ENCODE measurements at places on chromosomes 3 and 15. TPM values are rescaled to one million over a fixed set of nuclear protein-coding genes. Genes with fewer than 3 reads are reported as not detected.

DNA sequence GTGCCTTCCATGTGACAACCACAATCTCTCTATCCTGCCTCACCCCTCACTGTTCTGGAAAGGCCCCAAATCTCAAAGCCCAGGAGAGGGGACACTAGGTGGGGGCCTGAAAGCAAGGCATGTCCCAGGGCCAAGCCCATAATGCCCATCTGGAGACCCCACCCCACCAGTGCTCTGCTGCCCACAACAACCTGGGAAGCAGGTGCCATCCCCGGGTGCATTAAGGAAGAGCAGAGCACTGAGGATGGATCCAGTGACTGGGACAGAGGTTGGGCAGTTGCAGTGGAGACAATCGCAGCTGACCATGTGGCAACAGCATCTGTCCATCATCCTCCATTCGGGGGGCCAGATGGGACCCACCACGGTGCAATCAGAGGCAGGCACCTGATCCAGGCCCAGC lies 106.2 kb upstream of the PRR20G start:
- H3K36me3 ChIP-seq, result no peaks in the 10 kb centered on the region
- no peaks in the 10 kb centered on the region for H3K4me1 ChIP-seq
- no peak overlapping the region for H3K27ac ChIP-seq
- H3K27me3 ChIP-seq, result peaks cover 16% of the 10 kb centered on the region

DNA sequence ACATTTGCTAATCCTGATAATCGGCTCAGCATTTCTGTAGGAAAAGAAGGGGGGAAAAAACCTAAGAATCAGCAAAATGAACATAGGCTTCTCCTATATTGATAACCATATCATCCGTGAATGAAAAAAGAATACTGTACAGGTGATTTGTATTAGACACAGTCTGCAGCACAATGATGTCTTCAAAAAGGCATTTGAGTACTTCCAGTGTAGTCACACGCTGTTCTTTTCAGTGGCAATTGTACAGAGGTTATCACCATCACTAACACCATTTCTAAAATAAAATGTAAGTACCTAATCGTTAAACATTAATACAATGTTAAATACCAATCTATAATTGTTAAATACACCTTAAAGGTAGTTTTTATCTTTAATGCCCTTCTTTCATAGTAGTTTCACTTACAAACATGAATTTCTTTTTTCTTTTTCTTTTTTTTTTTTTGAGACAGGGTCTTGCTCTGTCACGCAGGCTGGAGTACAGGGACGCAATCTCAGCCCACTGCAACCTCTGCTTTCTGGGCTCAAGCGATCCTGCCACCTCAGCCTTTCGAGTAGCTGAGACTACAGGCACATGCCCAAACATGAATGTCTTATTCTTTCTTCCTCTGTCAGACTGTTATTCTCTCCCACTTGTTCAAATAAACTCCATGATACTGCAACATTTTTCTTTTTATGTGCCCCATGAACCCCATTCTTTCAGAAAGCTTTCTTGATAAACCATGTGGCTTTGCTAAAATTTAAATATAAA lies 18.4 kb downstream of the GOLGB1 start:
- H3K27me3 ChIP-seq, result no peaks in the 10 kb centered on the region
- H3K27ac ChIP-seq, result no peak overlapping the region
- DNase-seq, result no peak
- H3K4me1 ChIP-seq, result peaks cover 12% of the 10 kb centered on the region

GRCh38 chr3:127761441-127761801 lies 60.9 kb downstream of the MGLL start:
- DNase-seq, result no peak
- H3K36me3 ChIP-seq, result no peaks in the 10 kb centered on the region
- H3K4me1 ChIP-seq, result peaks cover 15% of the 10 kb centered on the region
- H3K27me3 ChIP-seq, result peaks cover 7% of the 10 kb centered on the region
- no peak overlapping the region for H3K27ac ChIP-seq
- no peak overlapping the region for H3K4me3 ChIP-seq

DNA sequence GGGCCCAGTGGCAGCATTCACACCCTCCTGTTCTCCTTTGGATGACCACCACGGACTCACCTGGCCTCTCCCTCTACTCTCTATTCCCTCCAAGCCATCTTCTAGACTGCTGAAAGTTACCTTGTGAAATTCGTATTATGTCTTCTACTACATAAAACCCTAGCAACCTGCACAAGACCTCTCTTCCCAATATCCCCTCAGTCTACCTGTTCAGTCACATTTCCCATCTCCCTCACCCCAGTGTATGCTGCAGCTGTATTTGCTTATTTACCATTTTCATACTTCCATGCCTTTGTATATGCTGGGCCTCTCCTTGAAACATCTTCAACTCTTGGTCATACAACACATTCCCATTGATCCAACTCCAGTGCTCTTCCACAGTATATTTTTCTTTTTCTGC lies 35.3 kb downstream of the DET1 start:
- H3K36me3 ChIP-seq, result peaks cover 6% of the 10 kb centered on the region
- H3K4me3 ChIP-seq, result no peak overlapping the region
- DNase-seq, result no peak
- H3K27ac ChIP-seq, result no peak overlapping the region
- no peaks in the 10 kb centered on the region for H3K27me3 ChIP-seq

The TRAIP gene
- total RNA-seq, result 27.1 TPM

DNA sequence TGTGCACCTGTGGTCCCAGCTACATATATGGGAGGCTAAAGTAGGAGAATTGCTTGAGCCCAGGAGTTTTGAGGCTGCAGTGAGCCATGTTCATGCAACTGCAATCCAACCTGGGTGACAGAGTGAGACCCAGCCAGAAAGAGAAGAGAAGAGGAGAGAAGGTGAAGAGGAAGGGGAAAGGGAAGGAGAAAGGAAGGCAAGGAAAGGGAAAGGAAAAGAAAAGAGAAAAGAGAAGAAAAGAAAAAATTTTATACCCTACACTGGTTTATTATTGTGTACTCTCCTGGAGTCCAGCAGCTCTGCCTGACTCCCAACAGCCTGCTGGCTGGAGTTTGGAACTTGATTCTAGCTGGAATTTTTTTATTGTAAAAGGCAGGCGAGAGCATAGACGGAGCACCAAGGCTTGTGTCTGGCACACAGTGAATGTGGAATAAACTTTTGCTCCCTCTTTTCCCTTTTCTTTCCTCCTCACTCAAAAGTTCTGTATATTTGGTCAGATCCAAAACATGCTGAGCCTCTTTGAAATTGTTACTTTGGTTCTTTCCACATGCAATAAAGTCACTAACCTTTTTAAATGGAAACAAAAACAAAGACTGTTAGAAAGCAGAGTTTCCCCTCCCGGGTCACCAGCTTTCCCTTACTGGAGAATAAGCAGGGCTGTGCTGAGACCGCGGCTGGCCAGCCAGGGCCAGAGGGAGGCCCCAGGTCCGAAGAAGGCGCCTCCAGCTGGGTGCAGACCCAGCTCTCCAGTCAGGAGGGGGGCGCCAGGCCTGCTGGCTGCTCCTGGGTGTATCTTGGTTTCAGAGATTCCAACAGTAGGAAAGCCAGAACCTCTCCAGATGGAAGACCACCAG lies 9.9 kb downstream of the THSD4 start:
- H3K27ac ChIP-seq, result no peak overlapping the region
- no peak for DNase-seq
- no peak overlapping the region for H3K4me3 ChIP-seq
- H3K36me3 ChIP-seq, result no peaks in the 10 kb centered on the region

The IQCF5 gene
- total RNA-seq, result not detected

- no peak overlapping the region for H3K27ac ChIP-seq
- no peaks in the 10 kb centered on the region for H3K4me1 ChIP-seq
- H3K27me3 ChIP-seq, result peaks cover 2% of the 10 kb centered on the region
- H3K4me3 ChIP-seq, result no peak overlapping the region
- no peak for DNase-seq
These were observed 732.1 kb upstream of the NR2F2 start for GRCh38 chr15:95598251-95598855.

The IL16 gene
- total RNA-seq, result 97.2 TPM

DNA sequence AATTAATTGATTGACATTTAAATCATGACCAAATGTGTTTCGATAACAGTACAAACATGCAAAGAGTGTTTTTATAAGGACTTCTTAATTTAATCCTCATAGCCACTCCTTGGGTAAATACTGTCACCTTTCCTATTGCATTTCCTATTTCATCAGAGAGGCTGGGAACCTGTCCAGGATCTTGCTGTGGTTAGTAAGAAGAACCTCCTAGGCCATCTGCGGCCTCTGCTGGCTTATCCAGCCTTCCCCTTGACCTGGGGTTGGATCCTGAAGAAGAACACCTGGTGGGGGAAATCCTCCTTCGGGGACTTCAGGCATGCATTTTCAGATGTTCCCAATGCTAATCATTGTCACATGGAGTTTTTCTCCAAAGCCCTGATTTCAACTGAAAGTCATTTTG lies 25.5 kb downstream of the GLDN start:
- H3K27me3 ChIP-seq, result peaks cover 3% of the 10 kb centered on the region
- H3K27ac ChIP-seq, result no peak overlapping the region
- H3K4me3 ChIP-seq, result no peak overlapping the region

The GATM gene
- total RNA-seq, result 0.65 TPM

The PROS1 gene
- 1.3 TPM for total RNA-seq

GRCh38 chr3:184423561-184423960 lies 43.7 kb downstream of the CHRD start:
- H3K4me3 ChIP-seq, result no peak overlapping the region
- no peaks in the 10 kb centered on the region for H3K36me3 ChIP-seq
- peaks cover 12% of the 10 kb centered on the region for H3K27me3 ChIP-seq
- H3K27ac ChIP-seq, result no peak overlapping the region
- DNase-seq, result no peak

The CHRNA7 gene
- total RNA-seq, result not detected

GRCh38 chr15:74722591-74722990 lies 2.7 kb downstream of the CYP1A1 start:
- H3K4me3 ChIP-seq, result no peak overlapping the region
- no peak for DNase-seq
- no peaks in the 10 kb centered on the region for H3K36me3 ChIP-seq
- peaks cover 22% of the 10 kb centered on the region for H3K27me3 ChIP-seq

GRCh38 chr15:83816124-83816883 lies 162.4 kb downstream of the ADAMTSL3 start:
- H3K4me1 ChIP-seq, result no peaks in the 10 kb centered on the region
- DNase-seq, result no peak
- H3K4me3 ChIP-seq, result no peak overlapping the region
- H3K27ac ChIP-seq, result no peak overlapping the region
- H3K27me3 ChIP-seq, result no peaks in the 10 kb centered on the region

- H3K27ac ChIP-seq, result no peak overlapping the region
- DNase-seq, result no peak
- H3K4me1 ChIP-seq, result no peaks in the 10 kb centered on the region
These were observed 65.9 kb upstream of the LCTL start for GRCh38 chr15:66631616-66632263.

DNA sequence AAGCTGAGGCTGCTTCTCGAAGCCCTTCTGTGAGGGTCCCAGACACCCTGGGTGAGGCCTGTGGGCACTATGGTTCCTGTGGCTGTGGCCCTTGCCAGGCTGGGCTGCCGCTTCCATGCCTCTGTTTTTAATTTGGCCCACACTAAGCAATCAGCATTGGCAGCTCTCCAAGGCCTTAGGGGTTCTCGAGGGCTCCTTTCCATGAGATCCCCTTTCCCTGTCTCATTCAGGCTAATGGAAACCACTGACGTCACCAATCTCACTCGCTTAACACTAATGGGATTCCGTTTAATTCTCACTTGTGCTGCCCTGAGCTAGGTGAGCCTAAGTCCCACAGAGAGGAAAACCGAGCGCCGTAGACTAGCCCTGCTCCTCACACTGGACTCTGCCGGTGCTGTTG lies 60.2 kb upstream of the RAB6B start:
- H3K4me3 ChIP-seq, result no peak overlapping the region
- no peak overlapping the region for H3K27ac ChIP-seq
- no peak for DNase-seq
- no peaks in the 10 kb centered on the region for H3K4me1 ChIP-seq

The SLC24A5 gene
- not detected for total RNA-seq

The SHC4 gene
- total RNA-seq, result 21.2 TPM

DNA sequence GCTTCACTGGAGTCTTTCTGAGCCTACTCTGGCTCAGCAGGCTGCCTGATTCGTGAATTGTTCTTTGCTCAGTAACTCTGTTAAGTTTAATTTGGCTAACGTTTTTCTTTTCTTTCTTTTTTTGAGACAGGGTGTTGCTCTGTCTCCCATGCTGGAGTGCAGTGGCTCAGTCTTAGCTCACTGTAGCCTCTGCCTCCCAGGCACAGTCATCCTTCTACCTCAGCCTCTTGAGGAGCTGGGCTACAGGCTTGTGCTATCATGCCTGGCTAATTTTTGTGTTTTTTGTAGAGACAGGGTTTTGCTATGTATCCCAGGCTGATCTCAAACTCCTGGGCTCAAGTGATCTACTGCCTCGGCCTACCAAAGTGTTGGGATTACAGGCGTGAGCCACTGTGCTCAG lies 165.0 kb downstream of the PEX5L start:
- H3K27me3 ChIP-seq, result peaks cover 2% of the 10 kb centered on the region
- no peaks in the 10 kb centered on the region for H3K36me3 ChIP-seq
- no peak overlapping the region for H3K27ac ChIP-seq
- no peaks in the 10 kb centered on the region for H3K4me1 ChIP-seq
- no peak for DNase-seq

The DAZL gene
- total RNA-seq, result 0.07 TPM

The NGLY1 gene
- 65.0 TPM for total RNA-seq

DNA sequence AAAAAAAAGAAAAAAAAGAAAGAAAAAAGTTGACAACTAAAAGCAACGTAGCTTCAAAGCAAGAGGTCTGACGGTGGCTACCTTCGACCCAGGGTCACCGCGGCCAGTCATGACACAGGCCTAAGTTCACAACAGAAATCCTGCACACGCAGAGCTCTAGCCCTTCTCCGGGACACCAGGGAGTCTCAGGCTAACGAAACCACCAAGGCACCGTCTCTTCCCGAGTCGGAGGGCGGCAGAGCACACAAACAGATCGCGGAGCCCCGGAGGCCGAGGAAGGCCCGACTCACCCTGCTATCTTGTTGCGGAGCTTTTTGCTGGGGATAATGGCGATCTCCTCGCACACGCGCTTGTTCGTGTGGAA lies 584 bp downstream of the RPS17 start:
- peaks cover 5% of the 10 kb centered on the region for H3K27me3 ChIP-seq
- H3K27ac ChIP-seq, result peak overlapping the region; percentile 92
- peaks cover 55% of the 10 kb centered on the region for H3K36me3 ChIP-seq
- H3K4me3 ChIP-seq, result peak overlapping the region; percentile 86

DNA sequence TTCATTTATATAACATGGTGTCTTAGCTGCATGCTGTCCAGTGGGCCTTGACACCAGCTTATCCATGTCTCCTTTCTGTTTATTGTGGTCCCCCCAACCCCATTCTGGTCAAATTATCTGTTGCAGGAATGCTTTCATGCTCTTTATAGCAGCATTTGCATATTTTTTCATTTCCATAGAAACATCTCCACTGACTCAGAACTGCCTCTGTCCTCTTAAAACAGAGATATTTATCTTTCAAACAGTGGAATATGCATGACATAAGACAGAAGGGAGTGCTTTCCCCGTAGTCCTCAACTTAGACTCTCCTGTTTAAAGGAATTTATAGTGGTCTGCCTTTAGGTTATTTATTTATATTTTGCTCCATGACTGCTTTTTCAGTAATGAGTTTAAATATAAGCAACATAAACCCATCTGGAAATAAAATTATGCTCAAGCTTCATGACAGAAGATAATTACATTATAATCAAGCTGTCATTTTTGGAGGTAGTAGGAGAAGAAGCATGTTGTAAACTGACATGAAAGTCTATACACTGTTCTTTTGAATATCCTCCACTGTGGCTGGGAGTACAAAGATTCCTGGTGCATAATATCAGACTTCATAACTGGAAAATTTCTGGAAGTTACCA lies 179.5 kb upstream of the CD96 start:
- H3K27ac ChIP-seq, result no peak overlapping the region
- DNase-seq, result no peak
- H3K4me3 ChIP-seq, result no peak overlapping the region
- H3K36me3 ChIP-seq, result no peaks in the 10 kb centered on the region
- peaks cover 2% of the 10 kb centered on the region for H3K27me3 ChIP-seq

The PRSS50 gene
- total RNA-seq, result not detected

GRCh38 chr3:40713306-40713705 lies 188.5 kb downstream of the ZNF621 start:
- peaks cover 16% of the 10 kb centered on the region for H3K27me3 ChIP-seq
- no peak for DNase-seq
- peaks cover 3% of the 10 kb centered on the region for H3K4me1 ChIP-seq
- no peak overlapping the region for H3K4me3 ChIP-seq
- H3K27ac ChIP-seq, result no peak overlapping the region

All from activated CD4-positive, alpha-beta T cell treated with anti-CD3 and anti-CD28 coated beads, Interleukin-2, amount 10 ng/mL, durations not matched to agents 24 days and 14 days (primary cell).